NCI-H446 (cell line): ENCODE measurements at places on chromosomes 12 and 14.

DNA sequence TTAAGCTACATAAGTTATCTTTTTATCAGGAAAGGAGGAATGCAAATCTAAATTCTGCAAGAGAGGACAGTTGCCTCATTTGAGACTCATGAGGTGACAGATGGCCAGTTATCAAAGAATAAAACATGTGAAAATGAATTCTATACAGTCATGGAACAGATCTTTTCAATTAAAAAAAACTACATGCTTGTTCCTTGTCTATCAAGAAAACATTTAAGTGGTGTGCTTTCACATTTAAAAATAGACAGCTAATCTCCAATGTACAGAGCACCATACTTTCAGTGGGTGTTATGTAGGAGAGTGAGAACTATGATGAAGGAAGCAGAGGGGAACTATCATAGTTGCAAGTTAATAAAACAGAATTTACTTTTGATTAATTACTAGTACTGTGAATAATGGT is 76.7 kb upstream of the TTC7B start:
- no peak for DNase-seq

- DNase-seq: no peak
Observed at GRCh38 chr14:67650151-67650550, 24.3 kb downstream of the VTI1B start.

- DNase-seq: no peak
Observed at GRCh38 chr14:24196071-24197055, 1.1 kb upstream of the TM9SF1 start.

GRCh38 chr14:89507926-89508460 is 91.0 kb upstream of the FOXN3 start:
- DNase-seq: no peak

GRCh38 chr14:71918955-71919354 is 13.3 kb upstream of the RGS6 start:
- DNase-seq: no peak

DNA sequence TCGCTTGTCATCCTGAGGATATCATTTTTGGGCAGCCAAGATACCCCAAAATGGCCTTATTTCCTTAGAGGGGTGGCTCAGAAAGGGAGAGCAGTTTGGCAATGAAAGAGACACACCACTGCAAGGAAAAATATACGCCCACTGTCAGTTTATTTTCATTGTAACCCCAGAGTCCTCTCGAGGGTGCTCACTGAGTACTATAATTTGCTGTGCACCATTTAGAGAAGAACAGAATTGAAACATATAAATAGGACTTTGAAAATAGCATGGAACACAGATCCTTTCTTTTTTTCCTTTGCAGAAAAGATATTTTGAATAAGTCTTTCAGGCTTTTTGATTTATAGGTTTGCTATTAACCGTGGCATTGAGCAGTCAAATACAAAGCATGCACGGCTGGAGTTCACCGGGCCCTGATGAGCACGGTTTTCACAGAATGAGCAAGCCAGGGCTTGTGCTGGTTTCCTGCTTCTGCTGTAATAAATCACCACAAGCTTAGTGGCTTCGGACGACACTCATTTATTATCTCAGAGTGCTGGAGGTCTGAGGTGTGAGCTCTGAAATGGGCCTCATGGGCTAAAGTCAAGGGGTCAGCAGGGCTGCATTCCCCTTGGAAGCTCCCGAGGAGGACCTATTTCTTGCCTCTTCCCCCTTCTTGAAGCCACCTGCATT is 152.3 kb downstream of the ZNF664 start:
- DNase-seq: no peak

DNA sequence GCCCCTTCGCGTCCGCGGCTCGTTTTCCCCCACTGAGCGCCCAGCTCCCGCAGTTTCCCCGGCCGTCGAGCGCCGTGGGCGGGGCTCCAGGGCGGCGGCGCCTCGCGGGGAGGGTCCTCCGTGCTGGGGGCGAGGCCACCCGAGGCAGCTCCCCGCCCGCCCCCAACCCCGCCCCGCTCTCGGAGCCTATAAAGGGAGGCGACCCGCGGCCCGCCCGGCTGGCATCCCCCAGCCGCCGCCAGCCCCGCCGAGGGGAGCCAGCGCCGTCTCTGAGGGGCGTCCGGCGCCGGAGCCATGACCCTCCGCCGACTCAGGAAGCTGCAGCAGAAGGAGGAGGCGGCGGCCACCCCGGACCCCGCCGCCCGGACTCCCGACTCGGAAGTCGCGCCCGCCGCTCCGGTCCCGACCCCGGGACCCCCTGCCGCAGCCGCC is at the start of gene TAMALIN:
TSS of gene TAMALIN (plus strand) at position 221 of the 432 bp plus-strand sequence. CDS start at position 295, 74 bp downstream.
- no peak for DNase-seq

DNA sequence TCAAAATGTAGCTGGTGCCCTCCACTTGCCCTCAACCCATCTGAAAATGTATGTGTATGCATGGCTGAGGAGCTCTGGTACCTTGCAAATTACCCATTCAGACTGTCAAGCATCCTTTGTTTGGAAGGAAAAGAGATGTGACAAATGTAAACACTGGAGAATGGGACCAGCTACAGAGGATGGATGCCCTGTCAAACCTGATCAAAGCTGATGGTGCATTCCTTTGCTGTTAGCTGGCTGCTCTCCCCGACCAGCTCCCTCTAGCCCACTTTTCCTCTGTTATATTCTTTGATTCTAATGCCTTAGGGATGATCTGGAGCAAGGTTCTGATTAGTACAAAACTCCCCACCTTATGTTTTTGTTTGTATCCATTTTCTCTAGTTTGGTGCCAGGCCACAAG is 310.3 kb downstream of the C12orf75 start:
- DNase-seq: no peak

GRCh38 chr14:92644171-92644969 is 104.1 kb downstream of the LGMN start:
- no peak for DNase-seq

DNA sequence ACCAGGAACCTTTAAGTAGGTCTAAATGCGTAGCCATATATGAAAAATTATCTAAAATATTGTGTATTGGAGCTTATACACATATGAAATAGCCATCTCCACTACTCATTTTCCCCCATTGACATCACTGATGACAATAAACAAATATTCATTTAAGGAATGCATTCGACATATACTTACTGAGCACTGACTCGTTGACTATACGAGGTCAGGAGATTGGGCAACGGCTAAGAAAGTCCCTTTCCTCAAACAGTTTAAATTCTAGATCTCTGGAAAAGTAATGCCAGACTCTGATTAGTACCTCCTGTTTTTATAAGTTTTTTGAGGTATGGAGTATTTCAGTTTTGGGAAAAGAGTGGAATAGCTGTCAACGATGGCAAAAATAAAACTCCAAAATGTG is 139.4 kb upstream of the DIO2 start:
- no peak for DNase-seq

GRCh38 chr14:85401384-85401783 is 128.6 kb upstream of the FLRT2 start:
- no peak for DNase-seq

DNA sequence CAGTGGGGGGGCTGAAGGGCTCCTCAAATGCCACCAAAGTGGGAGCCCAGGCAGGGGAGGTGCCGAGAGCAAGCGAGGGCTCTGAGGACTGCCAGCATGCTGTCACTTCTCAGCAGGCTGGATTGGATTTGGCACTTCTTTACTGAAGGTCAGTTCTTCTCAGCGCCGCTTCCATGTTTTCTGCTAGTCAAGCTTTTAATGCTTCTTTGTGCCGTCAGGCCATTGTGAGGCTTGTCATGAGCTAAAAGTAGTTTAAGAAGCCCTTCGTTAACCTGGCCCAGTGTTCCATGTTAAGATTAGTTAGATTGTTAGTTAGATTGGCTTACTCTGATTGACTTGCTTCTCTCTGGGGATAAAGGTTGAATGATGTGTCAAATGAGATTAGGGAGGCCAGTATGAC is 13.4 kb downstream of the GABARAPL1 start:
- DNase-seq: no peak

GRCh38 chr12:51190820-51191219 is 17.9 kb upstream of the TFCP2 start:
- DNase-seq: no peak

DNA sequence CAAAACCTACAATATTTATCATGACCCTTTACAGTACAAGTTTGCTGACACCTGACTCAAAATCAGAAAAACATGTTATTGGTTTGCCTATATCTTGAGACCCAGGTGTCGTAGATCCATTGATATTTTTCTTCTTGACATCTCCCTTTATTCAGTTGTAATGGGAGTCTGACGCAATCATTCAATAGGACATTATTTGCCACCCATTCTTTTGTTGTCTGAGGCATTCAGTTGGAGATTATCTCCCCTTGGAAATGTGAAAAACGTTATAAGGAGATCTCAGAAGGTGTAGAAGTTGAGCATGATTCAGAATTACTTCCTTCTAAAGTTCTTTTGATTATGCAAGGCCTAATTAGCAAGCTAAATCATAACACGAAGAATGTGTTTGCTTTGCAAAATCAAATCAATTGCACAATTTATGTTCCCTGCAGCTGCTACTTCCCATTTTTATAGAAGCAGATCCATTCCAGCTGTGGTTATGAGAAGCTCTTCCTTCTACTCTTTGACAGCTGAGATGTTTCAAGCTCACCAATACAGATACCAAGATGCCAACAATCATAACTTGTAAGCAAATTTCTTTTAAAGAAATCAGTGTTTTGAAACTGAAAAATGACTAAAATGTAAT is 228.2 kb upstream of the SYT1 start:
- DNase-seq: no peak

GRCh38 chr12:27068863-27069262 is 13.5 kb downstream of the C12orf71 start:
- DNase-seq: no peak

DNA sequence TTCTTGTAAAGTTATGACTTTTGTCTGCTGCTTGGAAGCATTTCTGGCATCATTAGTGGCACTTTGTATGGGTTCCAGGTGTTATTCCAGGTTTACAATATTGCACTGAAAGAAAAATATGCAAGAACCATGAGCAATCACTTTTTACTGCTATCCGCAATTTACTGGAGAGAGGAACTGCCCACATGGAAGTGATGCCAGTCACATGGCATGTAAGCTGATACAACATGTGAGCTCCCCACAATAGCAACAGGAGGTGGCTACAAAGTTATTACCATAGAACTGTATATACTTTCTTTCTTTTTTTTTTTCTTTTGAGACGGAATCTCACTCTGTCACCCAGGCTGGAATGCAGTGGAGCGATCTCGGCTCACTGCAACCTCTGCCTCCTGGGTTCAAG is 1012.1 kb downstream of the BCL11B start:
- no peak for DNase-seq

DNA sequence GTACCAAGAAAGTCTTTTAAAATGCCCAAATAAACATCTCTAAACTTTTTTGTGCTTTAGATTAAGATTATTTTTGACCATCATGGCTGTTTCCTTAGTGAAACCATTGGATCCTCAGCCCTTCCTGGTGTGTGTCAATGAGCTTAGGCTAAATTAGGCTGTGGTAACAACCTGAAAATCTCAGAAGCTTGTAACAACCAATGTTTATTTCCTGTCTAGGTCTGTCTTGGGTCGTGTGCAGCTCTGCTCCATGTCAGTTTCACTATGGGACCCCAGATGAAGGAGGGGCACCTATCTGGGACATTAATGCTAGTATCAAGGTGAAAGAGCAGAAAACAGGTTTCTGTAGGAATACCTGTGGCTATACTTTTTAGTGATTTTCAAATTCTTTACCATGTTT is 49.9 kb downstream of the KCNMB4 start:
- DNase-seq: no peak

- no peak for DNase-seq
Observed at GRCh38 chr12:16880864-16881285, 274.9 kb upstream of the LMO3 start.
